Stimulated activated CD4-positive, alpha-beta T cell treated with anti-CD3 and anti-CD28 coated beads, Interleukin-4, amount 100 ng/mL, for 24 hours (primary cell): ENCODE measurements at places on chromosomes 1 and 21.
A peak's percentile ranks its signal among the peaks of the same experiment; 100 is the strongest.

GRCh38 chr1:19758227-19758830, 41.4 kb downstream of the TMCO4 start:
- DNase-seq: no peak

DNA sequence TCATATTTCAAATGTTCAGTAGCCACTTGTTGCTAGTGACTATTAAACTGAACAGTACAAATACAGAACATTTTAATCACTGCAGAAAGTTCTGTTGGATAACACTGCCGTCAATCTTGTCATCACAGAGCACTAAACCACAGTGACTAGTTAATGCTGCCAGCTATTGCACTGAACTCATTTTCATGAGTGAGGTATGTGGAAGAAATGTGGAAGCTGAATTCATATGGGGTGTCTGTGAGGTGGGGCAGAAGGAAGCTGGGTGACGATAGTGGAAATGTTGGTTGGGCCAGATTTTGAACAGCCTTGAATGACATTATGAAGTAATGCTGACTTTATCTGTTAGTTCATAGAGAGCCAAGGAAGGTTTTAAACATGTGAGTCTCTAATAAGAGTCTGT, 49.6 kb downstream of the OSBPL9 start:
- DNase-seq: no peak

DNA sequence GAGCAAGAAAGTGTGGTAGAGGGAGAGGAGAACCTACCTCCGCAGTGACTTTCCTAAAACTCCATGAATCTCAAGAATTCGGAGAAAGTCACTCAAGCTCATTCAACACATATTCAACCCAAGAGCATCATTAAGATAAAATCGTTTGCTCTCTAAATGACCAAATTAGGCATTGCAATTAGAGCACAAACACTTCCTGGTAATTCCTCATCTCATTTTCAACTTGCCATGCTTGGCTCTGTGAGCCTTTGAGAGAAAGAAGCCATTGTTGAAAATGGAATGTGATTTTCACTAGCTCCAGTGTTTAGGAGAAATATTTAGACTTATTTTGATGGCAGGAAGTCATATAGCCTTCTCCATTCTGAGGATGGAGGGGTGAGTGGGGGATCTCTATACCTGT, 52.5 kb downstream of the KAZN start:
- DNase-seq: no peak

DNA sequence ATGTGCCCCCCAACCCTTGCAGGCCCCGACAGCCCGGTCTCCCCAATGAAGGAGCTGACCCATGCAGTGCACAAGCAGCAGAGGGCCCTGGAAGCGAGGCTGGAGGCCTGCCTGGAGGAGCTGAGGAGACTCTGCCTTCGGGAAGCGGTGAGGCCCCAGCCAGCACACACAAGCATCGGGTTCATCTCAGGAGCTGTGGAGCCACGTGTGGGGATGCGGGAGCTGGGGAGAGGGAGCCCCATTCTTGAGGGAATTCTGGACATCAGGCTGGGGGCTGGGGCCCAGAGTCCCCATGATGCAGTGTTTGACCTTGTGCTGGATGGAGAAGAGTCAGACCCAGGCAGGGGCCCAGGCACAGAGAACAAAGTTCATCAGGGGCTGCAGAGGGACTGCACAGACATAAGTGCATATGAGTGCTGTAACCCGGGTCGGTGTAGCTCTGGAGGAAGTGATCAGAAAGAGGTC, 4.8 kb downstream of the INAVA start:
- DNase-seq: no peak

GRCh38 chr21:29775462-29775861, 164.3 kb downstream of the GRIK1 start:
- DNase-seq: no peak

- no peak for DNase-seq
Measured at GRCh38 chr1:211518330-211519289, 26.6 kb upstream of the RD3 start.

GRCh38 chr1:220330265-220330664, 58.0 kb upstream of the RAB3GAP2 start:
- DNase-seq: no peak

GRCh38 chr1:15100121-15100879, 53.2 kb upstream of the TMEM51 start:
- peak; percentile 39 for DNase-seq

DNA sequence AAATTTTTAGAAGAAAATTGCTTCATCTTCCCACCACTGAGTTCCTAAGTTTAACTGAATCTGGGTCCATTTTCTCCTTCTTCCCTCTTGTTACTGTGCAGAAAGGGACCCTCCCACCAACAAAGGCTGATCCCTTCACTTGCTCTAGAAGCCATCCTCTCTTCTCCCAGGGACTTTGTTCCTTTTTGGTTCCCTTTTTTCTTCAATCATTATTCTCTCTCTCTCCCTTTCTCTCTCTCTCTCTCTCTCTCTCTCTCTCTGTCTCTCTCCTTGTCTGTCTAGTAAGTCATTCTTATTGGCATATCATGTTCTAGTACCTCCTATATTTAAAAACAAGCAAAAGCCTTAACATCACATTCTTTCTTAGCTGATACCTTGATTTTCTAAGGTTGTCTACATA, 31.7 kb upstream of the GADD45A start:
- DNase-seq: no peak

- DNase-seq: no peak
Measured at GRCh38 chr1:151159373-151159772, 2.9 kb downstream of the TNFAIP8L2 start.
